ENCODE measurements at places on chromosomes 7 and 10.

GRCh38 chr7:95004618-95005247 is 97.3 kb downstream of the PPP1R9A start:
- no peak for DNase-seq

- no peak for DNase-seq
These were observed at the start of gene STAMBPL1 for GRCh38 chr10:88879534-88880281. Gene STAMBPL1, plus strand, starts transcription at chr10:88880245. Its CDS starts 21,464 bp downstream, at chr10:88901709.

GRCh38 chr10:68208424-68209042 is 23.4 kb downstream of the ATOH7 start:
- DNase-seq, result no peak

GRCh38 chr10:112375721-112376395 is 1.9 kb downstream of the ACSL5 start:
- no peak for DNase-seq

DNA sequence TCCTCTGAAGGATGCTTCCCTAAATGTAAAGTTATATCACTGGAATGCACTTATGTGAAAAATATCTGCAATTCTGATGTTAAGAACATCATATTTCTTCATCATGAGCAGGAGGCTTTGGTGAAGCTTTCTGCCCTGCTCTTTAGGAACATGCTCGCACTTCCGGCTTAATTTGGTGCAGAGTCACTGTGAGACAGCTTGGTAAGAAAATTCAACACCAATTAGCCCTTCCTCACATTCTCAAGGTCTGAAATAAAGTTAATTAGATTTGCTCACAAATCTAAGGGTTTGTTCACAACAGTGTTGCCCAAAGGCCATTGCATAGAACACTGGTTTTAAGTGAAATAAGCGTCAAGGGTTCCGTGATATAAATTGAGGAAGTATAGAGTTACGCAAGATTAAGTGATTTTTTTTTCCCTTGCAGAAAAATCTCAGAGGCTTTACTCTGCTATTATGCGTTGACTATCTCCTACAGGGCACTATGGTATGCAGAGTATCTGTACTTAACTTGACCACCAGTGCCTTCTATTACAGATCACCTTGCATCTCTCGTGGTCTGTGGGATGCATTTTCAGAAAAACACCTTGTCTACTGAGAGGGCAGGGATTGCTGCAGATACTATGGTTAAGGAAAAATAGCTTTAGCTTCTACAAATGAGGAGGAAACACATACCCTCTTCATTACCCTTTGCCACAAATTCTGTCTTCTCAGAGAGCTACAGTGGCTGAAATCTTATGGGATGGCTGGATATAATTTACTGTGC is 953.9 kb downstream of the TYW1 start:
- no peak for DNase-seq

DNA sequence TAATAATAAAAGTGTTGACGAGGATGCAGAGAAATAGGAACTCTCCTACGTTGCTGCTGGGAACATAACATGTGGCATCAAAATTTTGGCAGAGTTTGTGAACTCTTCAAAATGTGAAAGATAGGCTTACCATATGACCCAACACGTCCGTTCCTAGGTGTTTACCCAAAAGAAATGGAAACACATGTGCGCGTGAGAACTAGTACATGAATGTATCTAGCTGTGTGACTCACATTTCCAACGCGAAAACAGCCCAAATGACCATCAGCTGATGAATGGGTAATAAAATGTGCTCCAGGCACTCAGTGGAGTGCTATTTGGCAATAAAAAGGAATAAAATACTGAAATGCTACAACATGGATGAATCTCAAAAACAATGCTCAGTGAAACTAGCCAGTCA is 10.4 kb upstream of the ELFN1 start:
- DNase-seq, result no peak

- no peak for DNase-seq
These were observed 287.4 kb upstream of the SEMA3D start for GRCh38 chr7:85474234-85474633.

DNA sequence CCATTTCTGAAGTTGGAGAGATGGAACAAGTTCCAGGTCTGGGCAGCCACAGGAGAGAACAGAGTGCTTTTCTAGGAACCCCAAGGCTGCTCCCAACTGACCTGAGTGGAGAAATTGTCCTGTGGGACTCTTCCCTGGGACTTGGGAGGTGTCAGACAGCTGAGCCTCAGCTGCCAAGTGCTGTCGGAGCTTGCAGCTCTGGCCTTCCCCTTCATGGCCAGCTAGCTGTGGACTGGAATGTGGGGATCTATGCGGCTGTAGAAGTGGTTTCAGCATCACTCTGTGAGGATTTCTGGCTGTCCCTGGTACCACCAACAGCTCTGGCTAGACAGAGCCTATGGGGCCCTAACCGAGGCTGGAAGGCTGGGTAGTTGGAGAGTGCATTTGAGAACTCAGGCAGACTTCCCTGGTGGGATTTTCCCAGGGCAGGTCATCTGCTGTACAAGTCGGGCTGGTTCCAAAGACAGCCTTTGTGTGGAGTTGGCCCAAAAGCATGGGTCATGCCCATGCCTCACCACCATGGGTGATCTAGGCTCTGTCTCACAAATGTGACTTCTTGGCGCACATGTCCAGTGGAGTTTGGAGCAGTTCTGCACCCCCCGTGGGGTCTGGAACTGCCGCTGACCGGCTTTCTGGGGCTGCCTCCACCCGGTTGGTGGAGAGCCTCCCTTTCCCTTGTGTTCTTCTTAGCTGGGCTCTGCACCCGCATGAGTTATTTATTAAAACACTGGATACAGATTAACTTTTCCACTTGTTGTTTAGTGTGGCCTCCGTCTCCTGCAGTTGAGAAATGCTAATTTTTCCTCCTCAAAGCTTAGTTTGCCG is 10.9 kb downstream of the SUFU start:
- DNase-seq, result no peak

- no peak for DNase-seq
These were observed 12.1 kb downstream of the TAX1BP1 start for GRCh38 chr7:27751888-27752660.

DNA sequence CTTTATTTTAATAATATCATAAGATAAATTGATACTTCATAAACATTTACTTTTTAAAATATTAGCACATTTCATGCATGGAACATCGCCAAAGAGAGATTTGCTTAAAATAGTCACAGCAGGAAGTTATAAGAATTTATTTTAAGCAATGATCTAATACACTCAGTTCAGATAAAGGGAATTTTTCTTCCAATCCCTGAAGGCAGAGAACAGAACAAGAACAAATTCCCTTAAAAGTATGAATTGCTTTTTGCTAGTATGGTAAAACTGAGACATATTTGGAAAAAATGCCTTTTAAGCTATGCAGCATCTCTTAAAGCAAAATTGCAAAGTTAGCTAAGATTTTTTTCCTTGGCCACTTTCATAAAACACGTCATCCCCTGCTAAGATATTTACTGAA is 91.0 kb downstream of the SEMA3D start:
- no peak for DNase-seq

DNA sequence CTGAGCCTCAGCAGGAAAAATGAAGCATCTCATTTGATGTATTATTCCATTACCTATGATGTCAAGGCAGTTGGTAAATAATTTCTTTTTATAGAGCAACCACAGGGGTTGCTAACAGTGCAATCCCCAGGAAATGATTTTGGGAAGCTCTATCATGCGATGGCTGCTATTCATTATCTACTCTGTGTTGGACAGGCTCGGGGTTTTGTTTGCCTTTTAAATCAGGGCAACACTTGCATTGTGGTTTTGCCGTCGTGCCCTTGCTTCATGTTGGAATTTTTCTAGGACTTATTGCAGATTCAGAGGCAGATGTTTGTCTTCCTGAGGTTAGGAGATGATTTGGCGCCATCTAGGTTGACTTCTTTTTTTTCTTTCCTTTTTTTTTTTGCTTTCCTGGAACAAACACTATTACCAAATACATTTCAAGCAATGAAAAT is 128.4 kb downstream of the BICC1 start:
- DNase-seq, result no peak

- DNase-seq, result no peak
These were observed 139.5 kb downstream of the PFKFB3 start for GRCh38 chr10:6342096-6342685.

DNA sequence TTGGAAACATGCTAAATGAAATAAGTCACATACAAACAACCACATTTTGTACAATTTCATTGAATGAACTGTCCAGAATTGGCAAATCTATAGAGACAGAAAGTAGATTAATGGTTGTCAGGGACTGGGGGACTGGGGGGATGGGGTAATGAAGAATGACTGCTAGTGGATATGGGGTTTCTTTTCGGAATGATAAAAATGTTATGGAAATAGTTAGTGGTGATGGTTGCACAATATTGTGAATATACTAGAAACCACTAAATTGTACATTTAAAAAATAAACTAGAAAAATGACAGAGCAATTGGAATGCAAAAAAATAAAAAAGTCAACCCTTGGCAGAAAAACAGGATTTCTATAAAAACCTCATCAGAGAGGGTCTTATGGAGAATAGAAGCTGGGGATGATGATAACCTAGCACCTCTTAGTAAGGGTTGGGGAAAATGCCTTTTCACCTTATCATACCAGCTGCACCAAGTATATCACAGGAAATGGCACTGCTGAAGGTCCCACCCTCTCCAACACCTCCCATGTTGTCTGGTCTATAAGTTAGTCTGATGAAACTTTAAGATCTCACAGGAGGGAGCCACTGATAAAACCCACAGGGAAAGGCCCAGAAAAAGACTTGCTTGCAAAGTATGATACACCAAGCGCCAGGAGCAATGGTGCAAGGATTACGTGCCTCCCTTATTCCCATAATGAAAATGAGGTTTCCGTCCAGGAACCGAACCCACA is 23.1 kb upstream of the JAZF1 start:
- DNase-seq, result no peak

DNA sequence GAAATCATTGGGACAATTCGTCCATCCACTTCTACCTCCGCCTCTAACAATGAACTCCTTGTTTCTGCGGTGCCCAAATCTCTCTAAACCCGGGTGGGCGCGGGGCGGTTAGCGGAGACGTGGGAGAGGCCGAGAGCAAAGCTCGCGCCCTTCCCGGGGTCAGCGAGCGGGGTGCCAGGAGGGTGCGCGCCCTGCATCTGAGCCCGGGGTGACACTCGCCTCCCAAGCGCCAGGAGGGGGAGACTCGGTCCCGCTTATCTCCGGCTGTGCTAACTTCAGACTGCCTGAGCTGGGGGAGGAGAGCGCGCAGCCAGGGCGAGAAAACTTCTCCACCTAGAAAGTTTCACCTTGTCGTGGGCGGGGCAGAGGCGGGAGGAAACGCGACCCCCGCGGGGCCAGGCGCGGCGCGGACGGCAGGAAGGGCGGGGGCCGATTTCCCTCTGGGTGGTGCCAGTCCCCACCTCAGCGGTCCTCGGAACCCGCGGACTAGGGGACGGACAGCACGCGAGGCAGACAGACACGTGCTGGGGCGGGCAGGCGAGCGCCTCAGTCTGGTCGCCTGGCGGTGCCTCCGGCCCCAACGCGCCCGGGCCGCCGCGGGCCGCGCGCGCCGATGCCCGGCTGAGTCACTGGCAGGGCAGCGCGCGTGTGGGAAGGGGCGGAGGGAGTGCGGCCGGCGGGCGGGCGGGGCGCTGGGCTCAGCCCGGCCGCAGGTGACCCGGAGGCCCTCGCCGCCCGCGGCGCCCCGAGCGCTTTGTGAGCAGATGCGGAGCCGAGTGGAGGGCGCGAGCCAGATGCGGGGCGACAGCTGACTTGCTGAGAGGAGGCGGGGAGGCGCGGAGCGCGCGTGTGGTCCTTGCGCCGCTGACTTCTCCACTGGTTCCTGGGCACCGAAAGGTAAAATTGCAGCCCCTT is at the start of gene MET:
Gene MET, plus strand, starts transcription at position 516 of the 915 bp plus-strand sequence. CDS start 26,889 bp downstream, outside the sequence.
- DNase-seq, result no peak

- DNase-seq, result no peak
These were observed 158.8 kb upstream of the LYZL2 start for GRCh38 chr10:30788307-30788706.

GRCh38 chr10:120861178-120861855 is 10.2 kb downstream of the WDR11 start:
- DNase-seq, result no peak

GRCh38 chr10:60043561-60044241 is 137.3 kb upstream of the CCDC6 start:
- DNase-seq, result no peak

- DNase-seq, result no peak
These were observed 69.2 kb upstream of the SP4 start for GRCh38 chr7:21358648-21359047.

GRCh38 chr10:122845783-122846332 is at the start of gene CUZD1:
Gene CUZD1, minus strand, starts transcription at chr10:122845857. Its CDS starts 14 bp downstream, at chr10:122845843.
- no peak for DNase-seq

GRCh38 chr7:68474661-68475216 is 1123.5 kb upstream of the AUTS2 start:
- no peak for DNase-seq

DNA sequence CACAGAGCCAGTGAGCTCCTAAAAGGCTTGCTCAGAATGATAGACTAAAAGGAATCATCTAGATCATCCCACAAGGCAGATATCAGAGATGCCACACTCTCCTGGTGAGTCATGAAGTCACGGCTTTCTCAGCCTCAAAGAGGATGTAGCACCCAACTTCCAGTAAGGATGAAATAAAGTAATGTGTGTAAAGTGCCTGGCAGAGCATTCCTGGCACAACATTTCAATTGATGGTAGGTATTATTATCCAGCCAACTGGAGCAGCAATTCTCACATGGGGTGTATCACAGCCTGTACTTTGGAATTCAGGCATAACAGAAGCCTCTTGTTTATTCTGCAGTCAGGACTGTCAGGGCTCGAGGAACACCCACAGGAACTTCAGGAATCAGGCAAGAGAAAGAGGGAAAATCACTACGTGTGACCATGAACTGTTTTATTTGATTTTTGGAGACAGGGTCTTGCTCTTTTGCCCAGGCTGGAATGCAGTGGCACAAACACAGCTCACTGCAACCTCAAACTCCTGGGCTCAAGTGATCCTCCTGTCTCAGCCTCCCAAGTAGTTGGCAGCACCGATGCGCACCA is 5.3 kb upstream of the NAT16 start:
- DNase-seq, result no peak

GRCh38 chr7:48317360-48317759 is 146.1 kb downstream of the ABCA13 start:
- no peak for DNase-seq

- no peak for DNase-seq
These were observed 106.8 kb downstream of the ANK3 start for GRCh38 chr10:60282771-60283353.

DNA sequence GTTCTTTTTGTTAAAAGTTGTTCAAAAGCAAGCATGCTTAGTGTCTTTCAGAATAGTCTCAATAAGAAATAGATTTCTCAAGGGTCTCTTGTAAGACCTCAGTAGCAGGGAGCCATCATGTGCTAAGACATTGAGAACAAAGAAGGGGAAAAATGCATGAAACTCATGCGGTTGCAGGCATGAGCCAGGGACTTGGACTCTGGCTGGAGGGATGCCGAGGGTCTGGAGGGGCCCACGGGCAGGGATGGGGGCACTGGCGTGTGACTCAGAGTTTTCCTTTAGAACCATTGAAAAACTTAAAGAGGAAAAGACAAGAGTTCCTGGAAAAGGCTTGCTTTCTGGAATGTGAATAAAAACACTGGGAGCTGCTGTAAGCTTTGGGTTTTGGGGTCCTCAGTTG is 253.3 kb downstream of the CCDC3 start:
- DNase-seq, result no peak

- DNase-seq, result no peak
These were observed 12.5 kb upstream of the HERPUD2 start for GRCh38 chr7:35707422-35707821.

All from stimulated activated CD8-positive, alpha-beta memory T cell treated with anti-CD3 and anti-CD28 coated beads, Interleukin-4, amount 100 ng/mL, for 1 hour (primary cell).